ENCODE measurements at places on chromosomes 7 and 10.
A peak's percentile ranks its signal among the peaks of the same experiment; 100 is the strongest.

- no peak for DNase-seq
Measured at GRCh38 chr7:50775836-50776235, 6.9 kb downstream of the GRB10 start.

DNA sequence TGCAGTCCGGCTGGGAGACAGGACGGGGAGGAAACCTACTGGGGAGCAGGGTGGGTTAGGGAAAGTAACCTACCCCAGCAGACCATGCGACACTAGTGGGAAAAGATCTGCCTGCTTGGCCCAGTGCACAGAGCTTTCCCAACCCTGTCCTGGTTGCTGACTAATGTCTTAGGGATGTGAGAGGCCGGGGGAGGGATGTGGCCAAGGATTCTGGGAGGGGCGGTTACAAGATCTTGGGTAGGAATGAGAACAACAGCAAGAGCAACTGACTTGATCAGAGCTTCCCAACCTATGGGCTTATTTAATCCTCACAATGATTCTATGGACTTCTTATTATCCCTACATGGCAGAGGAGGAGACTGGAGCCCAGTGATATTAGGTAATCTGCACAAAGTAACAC lies 24.0 kb upstream of the EIF5AL1 start:
- DNase-seq: peak; percentile 80

GRCh38 chr7:43317075-43317474 lies 204.6 kb downstream of the HECW1 start:
- no peak for DNase-seq

GRCh38 chr10:75117995-75118394 lies 6.5 kb downstream of the SAMD8 start:
- no peak for DNase-seq

DNA sequence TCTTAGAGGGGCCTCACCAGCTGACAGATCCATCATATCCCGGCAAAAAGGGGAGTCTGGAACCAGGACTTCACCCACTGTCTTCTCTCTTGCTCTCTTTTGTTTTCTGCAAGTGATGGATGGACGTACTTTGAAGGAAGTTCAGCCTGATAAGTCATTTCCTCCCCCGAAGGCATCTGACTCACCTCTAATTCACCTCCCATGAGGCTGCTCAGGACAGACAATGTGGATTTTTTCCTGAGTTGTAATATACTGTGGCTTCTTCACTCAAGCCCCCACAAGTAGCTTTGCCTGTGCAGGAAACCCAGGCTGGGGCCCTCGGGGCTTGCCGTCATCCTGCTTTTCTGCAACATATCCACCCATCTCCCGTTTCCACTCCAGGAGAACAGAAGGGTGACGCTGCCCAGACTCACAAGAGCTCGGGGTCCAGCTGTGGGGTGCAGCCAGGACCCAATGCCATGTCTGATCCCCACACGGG lies 70.4 kb downstream of the ASB13 start:
- peak; percentile 93 for DNase-seq

DNA sequence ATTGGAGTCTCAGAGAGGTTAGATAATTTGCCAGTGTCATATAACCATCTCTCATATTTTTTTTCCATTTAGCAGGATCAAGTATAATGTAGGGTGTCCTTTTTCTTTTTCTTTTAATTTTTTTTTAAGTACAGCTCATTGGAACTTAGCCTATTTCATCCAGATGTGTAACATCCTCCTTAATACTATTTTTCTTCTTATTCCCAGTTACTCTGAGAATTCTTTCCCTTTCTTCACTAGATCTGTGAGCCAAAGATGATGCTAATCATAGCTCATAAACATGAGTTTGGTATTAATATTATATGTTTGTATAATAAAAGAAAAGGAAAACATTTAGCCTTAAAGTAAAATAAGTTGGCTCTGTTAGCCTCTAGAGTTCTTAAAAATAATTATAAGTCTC lies 32.8 kb downstream of the PPP1R9A start:
- DNase-seq: no peak

DNA sequence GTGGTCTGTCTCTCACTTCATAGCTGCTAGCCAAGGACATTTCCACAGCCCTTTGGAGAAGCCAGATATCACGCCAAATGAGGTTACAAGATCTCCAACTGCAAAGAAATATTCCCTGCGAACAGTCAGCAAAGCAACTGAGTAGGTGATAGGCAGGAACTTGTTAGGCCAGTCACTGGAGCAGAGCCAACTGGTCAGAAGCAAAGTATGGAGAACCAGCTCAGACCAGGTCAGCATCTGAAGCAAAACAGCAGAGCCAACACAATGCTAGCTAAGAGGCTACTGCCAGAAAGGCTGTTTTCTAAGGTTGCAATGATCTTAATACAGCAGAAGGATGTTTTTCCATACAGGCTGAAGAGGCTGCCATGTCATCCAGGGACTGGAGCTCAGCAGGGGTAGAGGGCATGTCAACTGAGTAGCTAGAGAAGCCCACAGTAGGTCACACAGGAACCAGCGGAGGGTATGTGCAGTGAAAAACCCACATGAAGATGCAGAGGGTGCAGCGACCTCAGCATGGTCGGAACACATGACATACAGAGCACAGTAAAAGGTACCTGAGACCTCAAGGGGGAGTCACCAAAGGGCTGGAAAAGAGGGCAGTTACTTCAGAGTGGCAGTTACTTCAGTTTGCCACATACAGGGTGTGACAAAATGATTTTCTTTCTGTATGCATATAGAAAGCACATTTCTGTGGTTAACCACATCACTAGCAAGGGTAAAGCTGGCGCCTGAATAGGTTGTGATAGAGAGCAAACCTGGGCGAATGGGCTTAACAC lies 8.9 kb downstream of the SEC31B start:
- DNase-seq: peak; percentile 76

DNA sequence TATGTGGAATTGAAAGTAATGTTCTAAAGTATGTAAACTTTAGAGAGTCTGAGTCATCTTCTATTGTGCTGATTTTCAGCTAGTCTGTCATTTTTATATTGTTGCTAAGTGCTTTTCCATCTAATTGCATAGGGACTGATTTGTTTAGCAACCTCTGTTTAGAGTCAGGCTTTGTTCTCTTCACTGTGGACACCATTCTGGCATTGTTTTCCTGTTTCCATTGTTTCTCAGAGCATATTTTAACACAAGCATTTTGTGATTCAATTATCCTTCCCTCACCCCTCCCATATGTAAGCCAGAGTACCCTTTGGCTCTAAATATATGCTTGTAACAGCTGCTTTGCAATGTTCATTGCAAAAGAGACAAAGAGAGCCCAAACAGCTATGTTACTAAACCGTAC lies 748.4 kb upstream of the PHF14 start:
- DNase-seq: no peak

DNA sequence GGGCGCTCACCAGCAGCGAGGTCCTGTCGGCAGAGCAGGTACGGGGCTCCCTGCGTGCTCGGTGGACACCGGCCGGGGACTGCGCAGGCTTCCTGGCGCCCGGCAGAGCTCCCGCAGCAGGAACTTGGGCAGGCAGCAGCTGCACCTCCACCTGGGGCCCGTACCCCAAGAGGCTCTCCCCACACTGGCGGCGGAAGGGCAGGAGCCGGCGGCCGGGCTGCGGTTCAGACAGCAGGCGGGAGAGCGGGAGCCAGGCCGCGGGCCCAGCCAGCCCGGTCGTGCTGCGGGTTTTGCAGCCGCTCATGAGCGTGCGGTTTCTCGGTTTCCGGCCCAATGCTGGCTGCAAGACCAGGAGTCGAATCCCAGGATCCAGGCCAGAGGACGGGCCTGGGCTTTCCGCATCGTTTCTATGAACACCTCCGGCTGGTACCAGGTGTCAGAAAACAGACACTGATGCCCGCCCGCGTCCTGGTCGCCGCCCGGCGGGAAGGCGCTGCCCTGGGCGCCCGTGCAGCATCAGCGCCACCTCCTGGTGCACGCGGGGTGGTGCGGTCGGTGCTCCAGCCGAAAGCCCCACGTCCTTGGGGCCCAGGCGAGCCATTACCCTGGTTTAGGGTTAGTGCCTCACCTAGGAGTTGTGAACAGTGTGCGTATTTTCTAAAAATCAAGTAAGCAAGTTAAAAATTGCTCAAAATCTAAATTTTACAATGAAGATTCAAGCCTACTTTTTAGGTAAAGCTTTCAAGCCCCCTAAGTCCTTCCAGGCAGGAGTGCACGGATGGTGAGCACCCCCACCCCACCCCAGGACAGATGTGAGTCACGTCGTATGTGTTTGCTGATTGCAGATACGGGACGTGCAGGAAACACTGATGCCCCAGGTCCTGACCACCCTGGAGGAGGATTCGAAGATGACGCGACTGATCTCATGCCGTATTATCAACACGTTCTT lies 47.4 kb upstream of the PRKAR1B start:
- DNase-seq: peak; percentile 37

DNA sequence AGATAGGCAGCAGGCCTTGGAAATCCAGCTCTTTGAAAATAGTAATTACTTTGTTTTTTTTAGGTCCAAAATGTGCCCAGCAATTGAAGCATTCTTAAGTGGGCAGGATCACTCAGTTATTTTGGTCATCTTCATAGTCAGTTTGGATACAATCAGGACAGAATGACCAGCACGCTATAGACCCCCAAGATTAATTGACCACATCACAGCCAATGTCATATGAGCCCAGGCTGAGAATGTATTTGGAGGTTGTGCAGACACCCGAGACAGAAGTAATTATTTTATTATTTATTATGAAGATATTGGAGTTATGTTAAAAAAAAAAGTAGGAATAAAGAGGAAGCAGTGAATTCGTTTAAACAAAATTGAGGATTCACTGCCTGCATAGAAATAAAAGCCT lies 93.3 kb upstream of the PFKP start:
- no peak for DNase-seq

DNA sequence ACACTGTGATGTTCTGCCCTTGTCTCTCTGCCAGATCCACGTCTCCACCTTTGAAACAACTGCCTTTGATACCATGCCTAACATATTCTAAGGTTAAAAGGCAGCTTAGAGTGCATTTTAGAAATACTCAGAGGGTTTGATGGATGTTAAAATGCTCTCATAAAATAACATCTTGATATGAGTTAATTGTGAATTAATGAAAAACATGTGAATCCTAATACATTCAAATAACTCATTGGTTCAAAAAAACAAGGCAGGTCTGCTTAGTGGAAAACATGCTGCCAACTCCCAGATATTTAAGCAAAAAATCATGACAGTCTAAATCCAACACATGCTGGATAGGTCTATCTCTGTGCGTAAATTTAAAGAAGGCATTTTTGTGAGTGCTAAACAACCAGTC lies 291.8 kb downstream of the AHR start:
- peak; percentile 24 for DNase-seq

DNA sequence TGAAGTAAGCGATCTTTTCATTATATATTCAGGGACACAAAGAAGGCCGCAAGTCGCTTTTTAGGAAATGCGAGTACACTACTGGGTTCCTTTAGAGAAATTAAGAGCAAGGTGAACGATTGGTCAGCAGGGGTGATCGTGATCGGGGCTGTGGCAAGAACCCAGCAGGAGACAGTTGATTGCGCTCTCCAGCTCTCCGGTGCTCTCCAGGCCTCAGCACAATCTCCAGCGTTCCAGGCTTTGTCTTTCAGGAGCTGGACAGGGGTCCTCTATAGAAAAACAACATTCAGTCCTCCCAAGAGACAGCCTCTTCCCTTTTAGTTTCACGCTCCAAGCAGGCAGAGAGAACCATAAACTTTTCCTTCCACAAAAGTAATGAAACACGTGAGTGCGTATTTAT lies 170.5 kb upstream of the KLF6 start:
- DNase-seq: no peak

DNA sequence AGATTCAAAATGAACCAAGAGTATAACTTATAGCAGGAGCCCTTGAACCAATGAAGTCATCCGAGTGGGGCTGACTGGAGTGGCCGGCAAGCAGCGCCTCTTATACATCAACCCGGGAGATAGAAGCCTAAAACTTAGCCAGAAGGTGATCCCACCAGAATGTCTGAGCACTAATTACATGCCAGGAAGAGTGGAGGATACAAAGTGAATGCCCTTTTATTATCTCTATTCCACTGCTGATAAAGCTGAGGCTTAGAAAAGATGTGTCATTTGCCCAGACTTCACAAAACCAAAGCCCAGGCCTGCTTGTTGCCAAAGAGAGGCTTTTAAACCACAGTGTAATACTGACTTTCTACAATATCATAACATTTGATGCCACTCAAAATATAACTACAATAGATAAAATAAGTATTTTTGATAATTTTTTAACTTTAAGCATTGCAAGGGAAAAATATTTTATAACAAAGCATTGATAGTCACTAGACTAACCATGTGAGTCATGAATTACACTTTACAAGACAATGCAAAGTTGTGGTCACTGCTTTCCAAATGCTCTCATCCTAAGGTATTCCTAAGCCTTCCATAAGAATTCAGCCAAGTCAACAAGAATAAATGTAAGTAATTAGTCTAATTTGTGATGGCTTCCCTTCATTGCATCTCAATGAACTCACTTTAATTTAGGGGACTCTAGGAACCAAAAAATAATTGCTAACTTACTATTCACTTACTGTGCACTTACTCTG lies 58.6 kb upstream of the ARID5B start:
- DNase-seq: no peak

GRCh38 chr10:124160943-124161582 lies 67.7 kb upstream of the CHST15 start:
- no peak for DNase-seq

GRCh38 chr10:27457261-27457945 lies 46.7 kb upstream of the RAB18 start:
- no peak for DNase-seq

- no peak for DNase-seq
Measured at GRCh38 chr7:150567871-150568301, 696 bp downstream of the GIMAP4 start.

DNA sequence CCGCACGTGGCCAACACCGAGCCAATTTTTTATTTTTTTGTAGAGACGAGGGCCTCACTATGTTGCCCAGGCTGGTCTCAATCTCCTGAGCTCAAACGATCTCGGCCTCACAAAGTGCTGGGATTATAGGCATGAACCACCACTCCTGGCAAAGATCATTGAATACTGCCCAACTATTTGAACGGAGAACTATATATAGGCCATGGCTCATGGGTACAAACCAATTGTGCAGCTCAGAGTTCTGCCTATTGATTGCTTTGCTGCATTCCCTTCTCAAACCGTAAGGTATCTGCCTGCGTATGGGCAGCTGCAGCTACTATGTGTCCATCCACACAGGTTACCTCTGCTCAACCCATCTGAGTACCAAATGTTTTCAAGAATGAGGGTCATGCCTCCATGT lies 9.7 kb upstream of the SLC25A16 start:
- DNase-seq: no peak

DNA sequence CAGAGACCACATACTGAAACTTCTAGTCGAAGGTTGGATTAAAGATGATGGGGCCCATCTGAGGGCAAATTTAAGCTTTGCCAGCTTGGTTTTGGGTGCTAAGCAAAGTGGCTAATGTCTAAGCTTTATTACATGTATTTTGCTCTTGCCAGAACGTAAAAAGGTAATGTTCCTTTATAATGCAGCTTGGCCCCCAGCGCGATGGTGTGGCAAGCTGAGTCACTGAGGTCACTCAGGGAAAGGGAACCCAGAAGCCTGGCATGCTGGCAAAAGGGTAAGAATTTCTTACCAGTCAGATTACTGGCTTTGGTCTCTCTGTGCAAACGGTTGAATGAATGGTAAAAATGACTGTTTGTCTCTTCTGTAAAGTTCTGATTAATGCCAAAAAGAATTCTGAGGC lies 158.3 kb upstream of the KCND2 start:
- DNase-seq: peak; percentile 42
